ENCODE measurements at places on chromosomes 12 and 14. TPM values are rescaled to one million over a fixed set of nuclear protein-coding genes. Genes with fewer than 3 reads are reported as not detected.

DNA sequence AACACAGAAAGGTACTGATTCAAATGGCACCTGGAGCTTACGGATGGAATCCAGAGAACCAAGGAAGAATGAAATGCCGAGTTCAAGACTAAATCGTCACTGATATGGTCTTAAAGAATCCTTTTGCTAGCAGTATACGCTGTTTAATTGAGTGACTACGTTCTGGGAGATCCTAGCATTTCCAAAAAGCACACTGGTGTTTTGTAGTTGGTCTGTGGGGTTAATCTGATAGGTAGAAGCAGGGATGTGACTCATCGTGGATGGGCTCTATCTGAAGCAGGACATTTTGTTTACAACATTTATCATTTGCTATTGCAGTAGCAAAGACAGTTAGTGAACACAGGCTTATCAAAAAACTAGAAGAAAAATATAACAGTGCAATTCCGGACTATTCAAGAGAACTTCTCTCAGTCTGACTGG lies 169.2 kb upstream of the HMGA2 start:
- DNase-seq: no peak

DNA sequence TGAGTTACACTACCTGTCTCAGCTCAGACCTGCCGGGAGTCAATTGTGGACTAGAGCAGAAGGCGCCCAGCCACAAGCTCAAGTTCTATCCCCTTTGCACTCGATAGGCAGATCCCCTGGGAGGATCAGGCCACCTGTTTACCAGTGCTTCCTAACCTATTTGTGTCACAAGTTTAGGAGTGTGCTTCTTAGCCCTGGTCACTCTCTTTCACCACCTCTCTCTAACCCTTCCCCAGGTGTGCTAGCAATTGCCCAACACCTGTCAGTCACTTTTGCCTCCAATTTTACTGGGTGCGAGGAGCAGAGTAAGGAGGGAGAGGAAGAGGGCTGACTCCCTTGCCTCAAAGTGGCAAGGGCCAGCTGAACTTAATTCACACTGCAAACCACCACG lies 745 bp upstream of the NAA30 start:
- no peak for DNase-seq

DNA sequence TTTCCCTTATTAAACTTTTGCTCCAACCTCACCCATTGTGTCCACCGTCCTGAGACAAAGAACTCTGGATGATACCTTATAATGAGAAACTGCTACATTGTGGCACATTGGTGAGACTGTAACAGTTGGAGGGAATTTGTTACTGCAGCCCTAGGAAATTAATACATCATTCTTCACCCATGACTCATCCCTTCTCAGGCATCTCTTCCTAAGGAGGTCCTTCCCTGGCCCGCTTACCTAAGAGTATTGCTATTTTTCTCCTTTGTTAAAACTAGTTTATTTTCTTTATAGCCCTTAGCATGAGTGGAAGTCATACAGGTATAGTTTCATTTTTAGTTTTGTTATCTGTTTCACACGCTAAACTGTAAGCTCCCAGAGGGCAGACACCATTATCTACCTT lies 87.1 kb downstream of the TMEM260 start:
- DNase-seq: no peak

- no peak for DNase-seq
Observed at GRCh38 chr14:84579292-84579691, 950.7 kb upstream of the FLRT2 start.

MYF5 gene
- total RNA-seq: not detected

- peak; percentile 87 for DNase-seq
Observed at GRCh38 chr12:8687846-8688601, 9.8 kb upstream of the RIMKLB start.

DNA sequence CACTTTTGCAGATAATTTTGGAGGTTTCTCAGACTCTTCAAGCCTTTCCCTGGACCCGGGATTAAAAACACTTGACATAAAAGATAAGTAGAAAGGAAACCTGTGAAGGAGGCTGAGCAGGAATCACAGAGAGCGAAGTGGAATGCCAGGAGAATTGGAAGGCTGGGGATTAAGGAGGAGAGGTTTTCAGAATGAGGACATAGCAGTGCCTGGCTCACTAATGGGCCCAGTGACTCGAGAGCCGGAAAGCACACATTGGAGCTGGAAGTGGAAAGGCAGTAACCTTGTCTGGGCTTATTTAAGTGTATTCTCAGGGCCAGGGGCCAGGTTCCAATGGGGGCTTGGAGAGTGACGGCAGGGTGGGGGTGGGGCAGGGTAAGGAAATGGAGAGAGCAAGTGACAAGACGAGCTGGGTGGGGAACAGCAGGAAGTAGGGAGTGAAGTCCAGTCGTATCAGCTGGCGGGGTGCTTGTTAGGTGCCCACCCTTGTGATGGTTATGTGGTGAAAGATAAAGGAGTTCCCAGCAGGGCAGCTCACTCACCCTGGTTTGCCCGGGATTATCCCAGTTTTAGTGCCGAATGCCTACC lies 13.1 kb downstream of the EVL start:
- no peak for DNase-seq

PAH gene
- total RNA-seq: 8.7 TPM

DNA sequence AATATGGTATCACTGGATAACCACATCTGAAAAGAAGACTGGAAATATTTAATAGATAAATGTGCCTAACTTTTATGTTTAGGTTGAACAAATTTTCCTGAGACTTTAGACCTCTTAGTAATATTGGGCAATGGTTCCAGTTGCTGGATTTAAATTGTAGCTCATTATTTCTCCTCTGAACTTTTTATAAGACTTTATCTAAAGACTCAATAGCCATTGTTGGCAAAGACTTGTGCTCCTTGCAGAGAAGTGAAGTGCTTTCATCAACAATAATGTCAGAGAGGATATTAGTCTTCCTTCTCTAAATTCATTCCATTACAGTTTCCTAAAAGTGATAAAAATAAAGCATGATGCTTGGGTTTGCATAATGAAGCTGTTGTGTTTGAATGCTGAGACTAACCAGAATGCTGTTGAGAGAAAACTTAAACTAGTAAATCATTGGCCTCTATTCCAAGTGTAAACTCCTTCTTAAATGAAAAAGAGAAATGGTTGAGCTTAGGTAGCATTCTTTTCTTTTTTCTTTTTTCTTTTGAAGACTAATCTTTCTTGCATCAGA lies 200.2 kb downstream of the TMTC3 start:
- DNase-seq: no peak

GRCh38 chr12:6085841-6086240 lies 38.6 kb downstream of the VWF start:
- no peak for DNase-seq

DNA sequence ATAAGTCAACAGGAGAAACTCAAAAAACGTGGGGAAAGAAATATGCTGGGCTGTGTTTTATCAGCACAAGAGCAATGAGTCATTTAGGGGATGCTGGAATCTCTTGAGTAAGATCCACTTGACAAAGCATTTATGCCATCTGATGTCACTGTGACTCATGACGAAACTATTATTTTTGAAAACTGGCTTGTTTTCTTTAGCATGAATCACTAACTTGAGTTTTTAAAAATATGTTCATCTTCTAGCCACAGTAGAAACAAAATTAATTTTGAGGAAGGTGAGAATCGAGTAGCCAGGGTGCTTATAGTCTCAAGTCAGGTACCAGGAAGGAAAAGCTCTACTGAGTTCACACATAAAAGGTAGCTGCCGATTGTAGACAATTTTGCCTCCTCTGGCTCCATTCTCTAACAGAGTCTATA lies 456.2 kb upstream of the MGAT4C start:
- DNase-seq: no peak

GRCh38 chr12:85280984-85281630 lies 1.1 kb downstream of the ALX1 start:
- DNase-seq: no peak

- DNase-seq: no peak
Observed at GRCh38 chr12:33588725-33589405, 149.2 kb upstream of the SYT10 start.

DNA sequence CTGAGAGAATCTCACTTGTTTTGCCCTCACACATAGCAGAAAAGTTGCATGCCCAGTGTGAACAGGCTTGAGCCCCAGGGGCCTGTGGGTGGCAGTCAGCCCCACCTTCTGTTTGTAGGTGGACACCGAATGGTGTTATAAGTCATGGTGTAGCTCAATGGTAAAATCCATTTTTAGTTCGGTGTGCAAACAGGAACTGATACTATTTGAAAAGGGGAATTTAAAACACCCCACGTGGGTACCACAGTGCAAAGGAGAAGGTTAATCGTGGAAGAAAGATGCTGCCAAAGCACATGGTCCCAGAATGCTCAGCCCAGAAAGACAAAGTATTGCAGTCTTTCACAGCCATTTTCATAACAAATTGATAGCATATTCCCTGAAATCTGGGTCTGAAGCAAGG lies 71.8 kb upstream of the GZMB start:
- no peak for DNase-seq

Data from kidney (tissue), 22 donors.